ENCODE measurements at places on chromosomes 1 and 21. TPM values are rescaled to one million over a fixed set of nuclear protein-coding genes. Genes with fewer than 3 reads are reported as not detected.

DNA sequence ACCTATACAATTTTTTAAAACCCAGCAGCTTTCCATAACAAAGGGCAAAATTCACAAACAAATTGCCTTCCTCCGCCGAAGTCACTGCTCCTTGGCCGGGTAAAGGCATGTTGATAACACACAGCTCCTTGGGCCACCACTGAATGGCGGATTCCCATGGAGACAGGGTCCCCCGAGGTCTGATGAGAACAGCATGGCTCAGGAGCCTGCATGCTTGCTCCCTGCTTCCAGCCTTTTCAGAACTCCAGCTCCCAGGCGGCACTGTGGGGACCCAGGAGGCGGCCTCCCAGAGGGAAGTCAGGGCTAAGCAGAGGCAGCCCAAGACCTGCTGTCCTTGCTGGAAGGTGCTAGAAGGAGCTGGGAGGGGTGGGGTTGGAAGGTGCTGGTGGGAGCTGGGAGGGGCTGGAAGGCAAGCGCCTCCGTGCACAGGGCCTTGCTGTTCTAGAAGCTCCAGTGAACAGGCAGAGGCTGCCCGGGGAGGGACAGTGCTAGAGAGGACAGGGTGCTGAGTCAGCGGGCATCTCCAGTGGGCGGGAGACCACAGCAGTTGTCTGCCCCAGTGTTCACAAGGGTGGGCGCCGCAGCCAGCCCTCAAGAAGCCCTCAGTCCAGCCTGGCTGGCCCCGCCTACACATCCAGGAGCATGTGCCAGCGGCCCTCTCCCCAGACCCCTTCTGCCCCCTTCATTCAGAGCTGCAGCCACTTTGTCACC lies 35.1 kb downstream of the PRDM16 start:
- no peak for DNase-seq

DNA sequence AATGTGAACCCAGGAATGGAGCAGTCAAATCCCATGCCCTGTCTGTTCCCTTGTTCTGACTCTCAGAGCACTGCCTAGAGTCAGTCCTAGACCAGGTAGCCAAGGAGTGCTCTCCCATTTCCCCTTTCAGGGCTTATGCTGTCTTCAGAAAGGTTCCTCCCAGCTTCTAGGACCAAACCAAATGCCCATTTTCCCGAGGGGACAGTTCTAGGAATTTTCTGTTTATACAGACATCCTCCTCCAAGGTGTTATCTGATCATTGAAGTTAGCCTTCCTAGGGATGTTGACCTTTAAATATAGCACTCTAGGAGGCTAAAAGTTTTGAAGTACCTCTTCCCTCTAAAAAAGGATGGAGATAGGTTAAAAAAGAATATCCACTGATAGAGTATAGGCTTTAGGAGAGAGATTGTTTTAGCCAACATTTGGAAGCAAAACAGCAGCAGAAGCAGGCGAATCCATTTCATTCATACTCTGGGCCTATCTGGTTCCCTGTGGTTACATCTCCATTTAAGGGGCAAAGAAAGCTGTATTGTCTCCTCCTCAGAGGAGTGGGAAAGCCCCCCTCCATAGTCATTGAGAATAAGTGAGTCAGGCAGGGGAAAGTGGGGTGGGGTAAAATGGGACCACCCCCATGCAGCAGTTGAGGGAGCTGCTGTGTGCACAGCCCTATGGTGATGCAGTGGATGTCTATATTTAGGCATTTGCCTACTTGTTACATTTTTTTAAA lies 126.5 kb downstream of the SPATA46 start:
- no peak for DNase-seq

The ZNF648 gene
- 0.06 TPM for total RNA-seq

The DLGAP3 gene
- total RNA-seq: 0.04 TPM
